Activated CD4-positive, alpha-beta memory T cell treated with anti-CD3 and anti-CD28 coated beads, Interleukin-2, amount 10 ng/mL, durations not matched to agents 7 days and 5 days (primary cell): ENCODE measurements at places on chromosomes 6 and 20.

DNA sequence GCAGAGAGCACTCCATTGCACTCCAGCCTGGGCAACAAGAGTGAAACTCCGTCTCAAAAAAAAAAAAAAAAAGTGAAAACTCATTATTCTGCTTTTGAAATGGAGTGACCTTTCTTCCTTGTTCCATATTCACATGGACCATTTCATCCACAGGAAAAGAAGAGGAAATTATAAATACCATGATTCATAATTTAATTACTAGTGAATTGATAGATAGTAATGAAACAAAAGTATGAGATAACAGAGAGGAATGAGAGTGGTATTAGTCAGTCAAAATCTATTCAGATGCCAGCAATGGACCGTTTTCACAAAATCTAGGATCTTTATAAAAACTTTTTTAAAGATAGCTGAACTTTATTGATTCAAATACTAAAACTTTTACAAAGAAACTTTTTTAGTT is 443.1 kb upstream of the FLRT3 start:
- H3K36me3 ChIP-seq = no peaks in the 10 kb centered on the region
- H3K27ac ChIP-seq = no peak overlapping the region
- H3K27me3 ChIP-seq = no peaks in the 10 kb centered on the region
- H3K4me3 ChIP-seq = no peak overlapping the region
- H3K4me1 ChIP-seq = no peaks in the 10 kb centered on the region

GRCh38 chr6:144063246-144063743 is 32.1 kb downstream of the SF3B5 start:
- H3K36me3 ChIP-seq = no peaks in the 10 kb centered on the region
- H3K4me1 ChIP-seq = peaks cover 43% of the 10 kb centered on the region
- peak overlapping the region; percentile 58 for H3K27ac ChIP-seq
- DNase-seq = peak; percentile 20

GRCh38 chr6:132998418-132998817 is 184.0 kb downstream of the RPS12 start:
- no peak overlapping the region for H3K4me3 ChIP-seq
- no peaks in the 10 kb centered on the region for H3K36me3 ChIP-seq
- DNase-seq = no peak
- no peaks in the 10 kb centered on the region for H3K27me3 ChIP-seq

DNA sequence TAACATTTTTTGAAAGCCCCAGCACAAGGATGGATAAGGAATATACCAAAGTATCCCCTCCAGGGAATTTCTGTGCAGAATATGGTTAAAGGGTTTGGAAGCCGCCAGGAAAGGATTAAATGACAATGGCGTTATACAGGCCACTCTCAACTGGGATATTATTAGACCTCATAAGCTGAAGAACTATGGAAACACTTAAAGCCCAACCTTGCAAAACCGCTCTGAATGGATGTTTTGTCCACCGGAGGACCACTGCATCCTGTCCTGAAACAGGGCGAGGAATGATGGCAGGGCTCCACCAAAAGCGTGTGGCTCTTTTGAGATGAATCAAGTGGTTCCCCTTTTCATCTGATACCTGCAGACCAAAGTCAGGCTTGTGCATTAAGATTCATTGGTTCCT is 32.4 kb downstream of the NFATC2 start:
- H3K27me3 ChIP-seq = no peaks in the 10 kb centered on the region
- H3K4me3 ChIP-seq = no peak overlapping the region
- DNase-seq = no peak
- H3K27ac ChIP-seq = no peak overlapping the region

DNA sequence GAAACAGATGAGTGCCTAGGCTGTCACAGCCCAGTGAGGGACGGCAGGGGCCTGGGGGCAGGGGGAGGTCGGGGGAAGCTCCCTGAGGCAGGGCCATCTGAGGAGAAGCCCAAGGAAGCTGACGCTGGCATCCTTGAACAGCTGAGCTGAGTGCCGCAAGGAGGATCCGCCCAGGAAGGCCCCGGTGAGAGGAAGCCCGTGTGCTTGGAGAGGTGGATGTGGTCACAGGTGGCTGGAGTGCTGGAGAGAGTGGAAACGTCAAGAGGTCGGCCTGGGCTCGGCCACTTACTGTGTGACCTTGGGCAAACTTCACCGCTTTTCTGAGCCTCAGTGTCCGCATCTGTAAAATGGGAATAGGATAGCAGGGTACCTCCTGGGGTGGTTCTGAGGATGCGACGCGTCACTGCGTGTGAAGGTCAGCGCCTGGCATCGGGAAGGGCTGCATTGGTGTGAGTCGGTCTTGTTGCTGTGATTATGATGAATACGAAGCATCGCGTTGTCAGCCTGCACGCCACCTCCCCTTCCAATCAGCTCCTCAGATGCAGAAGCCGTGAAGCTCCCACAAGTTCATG is 116.1 kb upstream of the PTPN1 start:
- H3K4me3 ChIP-seq = no peak overlapping the region
- H3K27ac ChIP-seq = no peak overlapping the region
- no peaks in the 10 kb centered on the region for H3K36me3 ChIP-seq
